ENCODE measurements at places on chromosomes 5 and 9. TPM values are rescaled to one million over a fixed set of nuclear protein-coding genes. Genes with fewer than 3 reads are reported as not detected.
A peak's percentile ranks its signal among the peaks of the same experiment; 100 is the strongest.

- no peak for DNase-seq
These were observed 215.2 kb downstream of the CRB2 start for GRCh38 chr9:123571240-123571639.

DNA sequence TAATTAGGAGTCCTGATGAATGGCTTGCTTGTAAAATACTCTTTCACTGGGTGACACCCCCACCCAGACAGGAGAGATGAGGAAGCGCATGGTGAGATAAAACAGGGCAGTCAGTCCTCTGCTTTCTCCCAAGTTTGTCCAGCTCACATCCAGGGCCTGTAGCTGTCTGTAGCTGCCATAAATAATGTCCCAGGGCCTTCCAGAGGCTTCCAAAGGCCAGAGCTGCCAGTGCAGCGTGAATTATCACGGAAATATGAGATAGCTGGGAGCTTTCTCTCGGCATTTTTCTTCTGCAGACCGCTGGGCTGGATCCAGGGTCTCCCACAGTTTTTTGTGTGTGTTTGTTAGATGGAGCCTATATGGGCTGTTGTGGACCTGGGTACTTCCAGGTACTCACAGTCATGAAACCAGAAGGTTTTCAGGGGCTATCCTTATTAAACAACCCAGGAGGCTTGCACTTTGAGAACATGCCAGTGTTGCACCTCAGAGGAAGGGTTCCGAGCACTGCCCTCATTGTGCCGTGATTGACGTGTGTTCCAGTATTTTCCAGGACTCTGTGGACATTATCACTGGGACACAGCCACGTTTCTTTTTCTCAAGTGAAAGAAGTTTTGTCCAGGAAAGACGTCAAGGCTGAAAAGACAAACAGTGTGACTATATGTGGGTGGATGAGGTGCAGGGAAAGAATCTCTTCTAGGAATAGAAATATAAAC is 117.5 kb downstream of the FGF1 start:
- DNase-seq = peak; percentile 27

The C8G gene
- 1.00 TPM for total RNA-seq

The SPDL1 gene
- 5.7 TPM for total RNA-seq

GRCh38 chr9:89802781-89803355 is 198.1 kb downstream of the GADD45G start:
- peak; percentile 63 for DNase-seq

DNA sequence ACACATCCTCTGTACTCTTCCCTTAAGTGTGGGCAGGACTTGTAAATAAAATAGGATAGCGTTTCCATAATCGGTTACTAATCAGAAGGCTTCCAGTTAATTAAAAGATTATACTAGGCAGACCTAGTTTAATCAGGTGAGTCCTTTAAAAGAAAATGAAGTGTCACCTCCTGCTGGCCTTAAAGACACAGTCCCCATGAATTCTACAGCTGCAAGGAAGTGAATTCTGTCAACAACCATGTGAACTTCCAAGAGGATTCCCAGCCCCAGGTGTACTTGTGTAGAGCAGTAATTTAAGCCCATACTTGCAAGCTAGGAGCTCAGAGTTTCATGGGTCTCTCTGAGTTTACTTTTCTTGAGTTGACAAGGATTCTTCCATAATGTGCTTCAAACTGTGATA is 918.3 kb downstream of the DTWD2 start:
- DNase-seq = no peak

The CTSL gene
- total RNA-seq = 154 TPM

DNA sequence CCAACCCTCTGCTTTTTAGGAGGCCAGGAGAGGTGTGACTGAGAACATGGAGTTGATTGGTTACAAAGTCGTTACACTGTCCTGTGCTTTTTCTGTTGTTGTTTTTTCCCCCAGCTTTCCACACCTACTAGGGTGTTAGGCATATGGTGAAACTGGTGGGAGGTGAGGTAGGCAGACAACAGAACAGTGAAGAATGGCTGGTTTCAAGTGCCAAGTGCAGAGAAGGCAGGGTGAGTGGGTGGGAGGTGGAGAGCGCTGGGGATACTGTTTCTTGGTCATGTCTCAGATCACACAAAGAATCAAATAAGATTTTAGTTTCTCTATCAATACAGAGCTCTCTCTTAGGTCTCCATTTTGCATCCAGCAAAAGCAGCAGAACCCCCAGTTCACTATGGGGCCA is 2.2 kb upstream of the SPTAN1 start:
- DNase-seq = no peak

The ADAMTS12 gene
- total RNA-seq = 4.5 TPM

The PCDHGC5 gene
- total RNA-seq = 2.5 TPM

DNA sequence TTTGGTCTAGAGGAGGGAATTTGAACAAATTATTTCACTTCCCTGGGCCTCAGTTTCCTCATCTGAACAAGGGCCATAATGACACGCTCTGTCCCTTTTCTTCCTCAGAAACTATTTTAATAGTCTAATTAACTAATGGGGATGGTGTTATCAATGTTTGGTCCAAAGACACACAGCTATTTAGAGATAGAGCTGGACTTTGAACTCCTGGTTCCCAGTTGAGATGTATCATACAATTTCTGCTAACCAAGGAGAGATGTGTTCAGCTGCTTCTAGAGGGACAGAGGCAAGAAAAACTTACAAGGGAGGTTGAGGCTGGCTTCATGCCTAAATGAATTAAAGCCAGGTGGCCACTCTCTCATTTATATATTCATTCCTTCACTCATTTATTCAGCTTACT is 90.6 kb upstream of the CLINT1 start:
- DNase-seq = no peak

- peak; percentile 31 for DNase-seq
These were observed 10.5 kb upstream of the TRIM36 start for GRCh38 chr5:115180165-115180709.

- no peak for DNase-seq
These were observed 390.8 kb downstream of the NNT start for GRCh38 chr5:43993634-43994351.

The MYOZ3 gene
- 1.2 TPM for total RNA-seq

DNA sequence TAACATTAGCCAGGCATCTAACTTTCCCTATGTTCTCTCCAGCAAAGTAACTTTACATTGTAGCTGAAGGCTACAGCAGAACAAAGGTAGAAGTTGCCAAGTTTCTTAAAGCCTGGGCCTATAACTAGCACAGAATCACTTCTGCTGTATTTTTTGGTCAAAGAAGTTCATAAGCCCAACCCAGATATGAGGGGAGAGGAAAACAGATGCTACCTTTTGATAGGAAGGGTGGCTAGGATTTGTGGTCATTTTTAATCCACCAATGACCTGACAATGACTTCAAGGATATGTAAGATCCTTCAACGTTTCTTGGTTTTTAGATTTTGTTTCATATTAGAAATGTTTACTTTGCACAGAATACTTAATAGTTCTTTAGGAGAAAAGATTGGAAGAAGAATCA is 64.2 kb upstream of the RANBP3L start:
- no peak for DNase-seq

DNA sequence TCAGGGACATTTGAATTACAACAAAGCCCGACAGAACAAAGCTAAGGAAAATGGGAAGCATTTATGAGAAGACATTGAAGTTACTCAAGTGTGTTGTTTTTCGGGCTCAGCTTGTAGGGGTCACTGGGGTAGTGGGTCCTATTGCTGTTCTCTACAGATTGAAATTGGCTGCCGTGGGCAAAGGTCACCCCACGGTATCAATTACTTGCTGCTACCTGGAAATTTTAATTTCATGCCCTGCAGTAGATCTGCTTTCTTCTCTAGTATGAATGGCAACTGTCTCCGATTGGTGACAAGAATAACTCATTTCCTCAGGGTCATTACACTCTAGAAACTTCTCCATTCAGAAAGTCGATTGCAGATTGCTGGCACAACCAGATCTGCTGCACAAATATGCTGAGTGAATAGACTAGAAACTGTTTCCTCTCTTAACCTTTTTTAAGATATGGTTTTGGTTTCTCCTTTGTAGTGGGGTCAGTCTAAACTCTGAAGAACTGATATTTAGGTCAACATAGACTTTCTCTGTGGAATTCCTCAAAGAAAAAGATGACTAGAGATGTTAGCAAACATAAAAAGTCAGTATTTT is 454.1 kb downstream of the ARHGEF28 start:
- no peak for DNase-seq

- DNase-seq = peak; percentile 93
These were observed 9.0 kb downstream of the RGS14 start for GRCh38 chr5:177366528-177367322.

DNA sequence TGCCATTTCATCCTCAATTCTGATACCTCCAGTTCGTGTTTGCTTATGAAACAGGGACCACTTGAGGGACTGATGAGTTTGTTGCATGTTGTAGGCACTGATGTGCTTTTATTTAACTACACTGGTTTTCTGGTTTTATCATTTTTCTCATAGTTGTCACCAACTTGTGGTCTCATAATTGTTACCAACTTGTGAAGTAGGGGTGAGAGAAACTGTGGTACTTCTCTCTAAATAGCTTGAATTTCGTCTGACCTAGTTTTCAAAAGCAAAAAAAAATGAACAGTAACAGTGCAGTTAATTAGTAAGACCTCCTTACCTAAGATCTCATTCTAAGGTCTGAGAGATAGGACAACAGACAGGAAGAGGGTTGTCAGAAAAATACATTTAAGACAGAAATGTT is 78.0 kb downstream of the ANXA2R start:
- no peak for DNase-seq

- DNase-seq = no peak
These were observed 16.3 kb downstream of the IDNK start for GRCh38 chr9:83639266-83639665.

DNA sequence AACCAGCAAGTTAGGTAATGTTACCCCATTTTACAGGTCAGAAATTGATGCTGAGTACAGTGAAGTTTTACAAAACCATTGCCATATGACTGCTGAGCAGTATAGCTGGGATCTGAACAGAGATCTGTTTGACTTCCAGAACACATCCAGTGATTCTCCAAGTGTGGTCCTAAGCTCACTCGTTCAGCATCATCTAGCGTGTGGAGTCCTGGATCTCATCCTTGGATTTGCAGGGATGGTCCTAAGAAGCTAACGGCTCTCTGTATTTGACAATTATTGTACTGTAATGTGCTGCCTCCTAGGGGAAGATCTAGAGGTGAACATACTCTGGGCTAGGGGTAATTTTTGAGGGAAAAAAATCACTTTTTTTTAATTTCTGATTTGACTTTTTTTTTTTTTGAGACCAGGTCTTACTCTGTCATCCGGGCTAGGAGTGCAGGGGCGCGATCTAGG is 1.4 kb downstream of the SLC26A2 start:
- no peak for DNase-seq

DNA sequence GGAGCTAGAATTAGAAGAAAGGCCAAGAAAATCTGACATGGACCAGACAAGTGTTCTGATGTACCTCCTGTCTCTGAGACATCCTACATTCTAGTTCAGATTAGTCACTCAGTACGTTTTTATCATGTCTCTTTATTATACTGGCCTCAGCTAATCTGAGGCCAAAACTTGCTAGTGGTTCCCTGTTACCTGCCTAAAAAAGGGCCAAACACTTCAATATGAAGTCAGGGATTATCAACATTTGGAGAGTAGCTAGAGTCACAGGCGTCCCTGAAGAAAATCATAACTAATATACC is 587.4 kb downstream of the PRELID2 start:
- no peak for DNase-seq

GRCh38 chr5:32654427-32654826 is 56.7 kb upstream of the NPR3 start:
- DNase-seq = no peak

The SHLD3 gene
- 1.6 TPM for total RNA-seq

DNA sequence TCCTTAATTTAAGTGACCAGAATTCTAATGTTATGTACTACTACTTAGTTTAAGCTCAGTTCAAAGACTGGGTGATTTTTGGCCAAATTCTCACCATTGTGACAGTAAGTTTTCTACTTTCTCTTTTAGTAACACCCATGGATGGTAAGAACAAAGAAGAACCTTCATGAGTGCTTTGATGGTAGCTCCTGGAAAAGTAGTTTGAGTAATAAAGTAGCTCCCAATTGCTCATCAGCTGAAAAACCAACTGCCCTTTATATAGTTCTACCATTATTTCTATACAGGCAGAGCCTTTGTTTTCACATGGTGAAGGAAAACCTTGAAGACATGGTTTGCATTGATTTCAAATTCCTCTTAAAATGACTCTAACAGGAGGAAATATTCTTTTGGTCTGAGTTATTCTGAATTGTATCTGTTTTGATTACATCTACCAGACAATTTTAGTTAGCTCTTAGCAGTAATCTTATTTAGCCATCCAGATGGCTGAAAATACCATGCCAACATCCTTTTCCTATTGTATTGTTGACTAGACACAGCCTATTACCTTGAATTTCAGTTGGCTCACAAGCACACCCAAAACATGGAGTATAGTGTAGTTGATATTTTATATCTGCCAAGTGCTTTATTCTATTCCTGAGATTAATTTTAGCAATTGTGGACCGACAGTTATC is 23.7 kb upstream of the STARD4 start:
- DNase-seq = no peak

The FRRS1L gene
- 27.5 TPM for total RNA-seq

- no peak for DNase-seq
These were observed 57.2 kb downstream of the ITGA1 start for GRCh38 chr5:52844885-52845284.

- DNase-seq = no peak
These were observed 8.0 kb downstream of the PDCD1LG2 start for GRCh38 chr9:5518171-5518936.

GRCh38 chr9:125407432-125407973 is 145.9 kb downstream of the GAPVD1 start:
- no peak for DNase-seq

- DNase-seq = no peak
These were observed 16.1 kb downstream of the ZCCHC9 start for GRCh38 chr5:81317536-81317935.

DNA sequence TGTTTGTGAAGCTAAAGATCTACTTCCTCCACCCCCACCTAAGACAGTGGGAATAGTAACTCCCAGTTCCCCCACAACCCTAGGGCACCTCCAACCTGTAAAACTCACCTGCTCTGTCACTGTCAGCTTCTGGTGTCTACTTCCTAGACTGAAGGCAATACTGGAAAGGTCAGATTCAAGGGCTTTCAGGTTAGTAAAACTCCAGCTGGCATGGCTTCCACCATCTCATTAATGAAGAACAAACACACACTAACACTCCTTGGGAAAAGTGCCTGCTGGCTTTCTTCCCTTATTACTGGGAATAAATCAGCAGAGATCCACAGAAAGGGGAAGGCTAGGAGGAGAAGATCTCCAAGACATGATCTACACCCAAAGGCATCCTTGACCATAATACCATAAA is 109.9 kb downstream of the TMEM174 start:
- no peak for DNase-seq

- no peak for DNase-seq
These were observed 46.1 kb downstream of the NMUR2 start for GRCh38 chr5:152358861-152359568.

- DNase-seq = no peak
These were observed 49.6 kb downstream of the NIPAL4 start for GRCh38 chr5:157509587-157509986.

The HRH2 gene
- total RNA-seq = 2.2 TPM

The FBXL7 gene
- 25.6 TPM for total RNA-seq

All from ovary (tissue), 10 donors.